ENCODE measurements at places on chromosomes 1 and 21.

GRCh38 chr21:31872072-31872451 lies 758 bp upstream of the HUNK start:
- no peak for DNase-seq

- no peak for DNase-seq
Observed at GRCh38 chr1:192489047-192489446, 86.5 kb upstream of the RGS1 start.

GRCh38 chr1:234667600-234668576 lies 57.9 kb upstream of the IRF2BP2 start:
- no peak for DNase-seq

DNA sequence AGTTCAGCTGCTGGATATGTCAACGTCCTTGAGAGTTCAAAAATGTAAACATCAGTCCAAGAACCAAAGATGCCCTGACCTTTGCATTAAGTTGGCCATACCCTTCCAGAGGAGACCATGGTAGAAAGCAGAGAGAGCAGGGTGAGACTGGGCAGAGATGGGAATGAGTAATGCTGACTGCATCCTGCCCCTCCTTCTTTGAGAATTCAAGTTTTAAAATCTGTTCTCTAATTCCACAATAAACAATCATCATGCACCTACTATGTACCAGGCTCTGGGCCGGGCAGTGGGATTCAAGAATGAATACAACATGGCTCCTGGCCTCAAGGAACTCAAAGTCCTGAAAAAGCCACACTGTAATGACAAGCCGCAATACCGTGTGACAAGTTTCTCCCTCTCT lies 3.9 kb upstream of the HAO2 start:
- no peak for DNase-seq

GRCh38 chr1:93395195-93395594 lies 49.5 kb downstream of the DR1 start:
- DNase-seq = no peak

DNA sequence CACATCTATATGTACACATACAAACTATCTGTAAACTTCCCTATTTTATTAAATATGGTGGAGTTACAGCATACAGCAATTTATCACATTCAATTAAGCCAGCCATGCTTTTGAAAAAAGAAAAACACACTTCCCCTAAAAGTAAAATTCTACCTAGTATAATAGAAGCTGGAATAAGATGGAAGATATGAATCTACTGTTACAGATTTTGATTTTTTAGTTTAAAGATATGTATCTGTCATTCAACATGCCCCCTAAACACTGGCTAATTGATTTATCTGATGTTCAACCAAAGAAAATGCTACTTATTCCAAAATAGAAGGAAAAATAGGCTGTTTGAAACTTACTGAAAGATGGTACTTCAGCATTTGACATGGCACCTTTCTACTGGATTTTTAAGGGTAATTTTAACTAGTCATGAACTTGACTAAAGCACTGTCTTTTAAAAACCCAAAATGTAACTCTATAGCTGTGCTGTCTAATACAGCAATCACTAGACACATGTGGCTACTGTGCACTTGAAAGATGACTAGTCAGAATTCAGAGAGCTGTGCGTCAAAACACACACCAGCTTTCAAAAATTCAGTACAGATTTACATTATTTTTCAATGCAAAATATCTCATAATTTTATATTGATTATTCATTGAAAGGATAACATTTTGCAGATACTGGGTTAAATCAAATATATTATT lies 25.0 kb downstream of the NRIP1 start:
- no peak for DNase-seq

Data from activated CD4-positive, alpha-beta T cell treated with anti-CD3 and anti-CD28 coated beads for 24 hours (primary cell).